ENCODE measurements at places on chromosomes 7 and 10.

DNA sequence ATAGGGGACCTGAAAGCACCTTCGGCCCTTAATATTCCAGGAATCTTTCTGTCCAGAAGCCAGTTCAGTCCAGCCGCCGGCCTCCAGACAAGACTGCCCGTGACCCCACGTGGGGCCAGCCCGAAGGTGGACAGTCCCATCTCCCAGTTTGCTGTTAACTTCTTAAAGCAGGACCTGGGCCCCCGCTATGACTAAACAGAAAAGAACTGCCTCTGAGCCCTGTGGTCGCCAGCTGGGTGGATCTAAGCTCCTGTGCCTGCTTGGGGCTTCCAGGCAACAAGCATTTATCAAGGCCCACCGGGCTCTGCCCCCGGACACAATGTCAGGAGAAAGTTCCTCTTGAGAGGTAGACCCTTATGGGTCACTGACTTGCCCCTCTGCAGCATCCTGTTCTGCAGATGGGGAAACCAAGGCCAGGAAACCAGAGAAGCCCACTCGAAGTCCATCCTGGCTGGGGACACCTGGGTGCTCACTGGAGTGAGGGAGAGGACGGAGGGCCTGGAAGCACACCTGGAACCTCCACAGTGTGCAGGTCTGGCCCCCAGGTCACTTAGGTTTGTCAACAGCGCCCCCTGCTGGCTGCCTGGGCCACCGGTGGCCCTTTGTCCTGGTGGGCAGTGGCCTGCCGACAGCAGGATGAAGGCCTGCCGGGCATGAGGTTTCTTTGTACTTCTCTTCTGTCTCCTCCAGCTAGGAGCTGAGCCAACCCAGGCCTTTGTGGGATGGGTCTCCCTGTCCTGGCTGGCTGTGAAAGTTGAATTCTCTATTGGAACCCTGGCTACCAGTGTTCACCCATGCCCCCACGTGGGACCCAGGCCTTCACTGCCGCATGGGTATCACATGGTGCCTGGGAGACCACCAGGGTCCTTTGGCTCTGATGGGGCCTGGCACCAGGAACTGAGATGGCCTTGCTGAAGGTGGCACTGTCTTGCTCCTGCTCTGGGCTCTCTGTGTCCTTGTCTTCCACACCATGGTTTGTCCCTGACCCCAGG is 128.0 kb downstream of the ZMIZ1 start:
- DNase-seq, result peak; percentile 87

- no peak for DNase-seq
Observed at GRCh38 chr10:123102673-123103072, 33.1 kb upstream of the HMX3 start.

- DNase-seq, result no peak
Observed at GRCh38 chr7:151088856-151089699, 2.8 kb downstream of the AGAP3 start.

DNA sequence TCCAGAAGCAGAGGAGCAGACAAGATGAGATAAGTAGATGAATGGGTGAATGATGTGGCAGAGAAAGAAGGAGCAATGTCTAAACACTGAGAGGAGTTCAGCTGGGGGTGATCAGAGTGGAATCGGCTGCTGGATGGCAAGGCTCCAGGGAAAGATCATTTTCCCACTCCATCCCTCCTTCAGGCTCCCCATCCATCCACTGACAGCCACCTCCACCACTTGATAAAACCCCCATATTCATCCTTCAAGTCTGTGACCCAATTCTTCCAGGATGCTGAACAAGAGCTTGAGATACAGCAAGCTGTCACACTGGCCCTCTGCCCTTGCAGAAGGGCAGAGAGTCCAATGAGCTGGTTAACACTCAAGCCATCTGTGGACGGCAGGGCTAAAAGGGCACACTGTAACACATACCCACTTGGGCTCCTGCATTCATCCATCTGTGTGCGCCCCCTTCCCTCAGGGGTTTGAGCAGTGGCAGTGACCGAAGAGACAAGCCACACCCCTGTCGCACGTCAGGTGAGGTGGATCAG is 30.8 kb upstream of the CACNB2 start:
- DNase-seq, result no peak

GRCh38 chr10:5956146-5956936 is 21.0 kb downstream of the IL15RA start:
- no peak for DNase-seq

GRCh38 chr10:119496273-119496672 is 46.2 kb downstream of the RGS10 start:
- peak; percentile 58 for DNase-seq

DNA sequence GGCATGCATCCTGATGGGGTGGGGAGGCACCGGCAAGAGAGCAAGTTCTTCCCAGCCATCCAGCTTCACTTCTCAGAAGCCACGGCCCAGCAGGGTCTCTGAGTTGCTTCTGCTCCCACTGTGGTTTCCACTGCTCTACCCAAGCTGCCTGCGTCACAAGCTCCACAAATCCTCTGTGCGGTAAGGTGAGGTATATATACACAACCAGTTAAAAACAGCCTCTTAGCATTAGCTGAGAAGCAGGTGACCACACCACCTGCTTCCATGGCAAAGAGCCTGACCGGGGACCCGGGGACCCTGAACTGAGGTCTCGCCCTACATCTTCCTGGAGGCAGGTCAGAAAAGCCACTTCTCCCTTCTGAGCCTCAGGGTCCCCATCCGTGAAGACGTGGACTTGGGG is 46.9 kb upstream of the NPFFR1 start:
- no peak for DNase-seq

DNA sequence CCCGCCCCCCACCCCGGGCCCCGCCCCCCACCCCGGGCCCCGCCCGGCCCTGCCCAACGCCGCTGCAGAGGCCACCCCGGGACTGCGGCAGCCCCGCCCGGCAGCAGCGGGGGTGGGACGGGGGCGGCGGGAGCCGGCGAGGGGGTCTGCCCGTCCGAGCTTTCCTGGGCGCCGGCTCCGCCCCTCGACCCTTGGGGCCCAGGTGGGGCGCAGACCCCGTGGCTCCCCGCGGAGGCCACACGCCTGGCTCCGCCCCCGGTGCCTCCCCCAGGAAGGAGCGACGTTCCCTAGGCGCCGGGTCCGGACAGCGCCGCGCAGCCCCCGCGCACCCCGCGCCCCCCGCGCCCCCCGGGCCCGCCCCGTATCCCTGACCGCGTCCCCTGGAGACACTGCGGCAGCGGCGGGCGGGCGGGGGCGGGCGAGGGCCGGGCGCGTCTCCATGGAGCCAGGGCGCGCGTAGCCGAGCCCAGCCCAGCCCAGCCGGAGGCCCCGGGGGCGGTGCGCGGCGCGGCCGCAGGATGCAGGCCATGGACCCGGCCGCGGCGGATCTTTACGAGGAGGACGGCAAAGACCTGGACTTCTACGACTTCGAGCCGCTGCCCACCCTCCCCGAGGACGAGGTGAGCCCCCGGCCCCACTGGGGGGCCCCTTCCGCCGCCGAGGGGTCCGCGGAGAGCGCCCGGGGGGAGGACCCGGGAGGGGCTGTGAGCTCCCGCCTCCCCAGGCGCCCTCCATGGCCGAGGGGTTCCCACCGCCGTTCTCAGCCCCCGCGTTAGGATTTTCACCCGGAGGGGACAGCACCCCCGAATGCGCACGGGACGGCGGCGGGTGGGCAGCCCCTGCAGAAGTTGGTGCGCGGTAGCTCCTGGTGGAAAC is at the start of gene KNDC1:
KNDC1 (plus strand) TSS at position 270 of the 876 bp plus-strand sequence; CDS start at position 519, 249 bp downstream.
- no peak for DNase-seq

- no peak for DNase-seq
Observed at GRCh38 chr10:109317746-109318366, 605.5 kb downstream of the XPNPEP1 start.
